Fibroblast of villous mesenchyme (primary cell): ENCODE measurements at places on chromosomes 6 and 20. TPM values are rescaled to one million over a fixed set of nuclear protein-coding genes. Genes with fewer than 3 reads are reported as not detected.

SLC22A7 gene
- not detected in 2 replicates for total RNA-seq

B3GAT2 gene
- under 0.01 TPM in 1 of 2 replicates, not detected in the other for total RNA-seq

UNC5CL gene
- under 0.01 TPM in 2 replicates for total RNA-seq

PGK2 gene
- not detected in 2 replicates for total RNA-seq

KCTD20 gene
- 116 and 143 TPM in 2 replicates for total RNA-seq

SOD2 gene
- 200 and 775 TPM in 2 replicates for total RNA-seq

GPR63 gene
- total RNA-seq: under 0.01 and 0.32 TPM in 2 replicates

C20orf204 gene
- total RNA-seq: 0.43 and 0.97 TPM in 2 replicates

EGFL8 gene
- 0.97 and 2.6 TPM in 2 replicates for total RNA-seq

SSTR4 gene
- not detected in 2 replicates for total RNA-seq

LPIN3 gene
- 5.6 and 7.4 TPM in 2 replicates for total RNA-seq

FAM229B gene
- total RNA-seq: 8.6 and 18.0 TPM in 2 replicates

ABHD16B gene
- not detected in 2 replicates for total RNA-seq

PROKR2 gene
- total RNA-seq: not detected in 2 replicates

DNMT3B gene
- 3.2 and 3.5 TPM in 2 replicates for total RNA-seq

ESR1 gene
- 1.9 and 2.6 TPM in 2 replicates for total RNA-seq

CGA gene
- total RNA-seq: 0.32 TPM in 1 of 2 replicates, not detected in the other

HSPA1L gene
- 0.86 and 0.97 TPM in 2 replicates for total RNA-seq

FUT9 gene
- not detected in 2 replicates for total RNA-seq

METTL24 gene
- total RNA-seq: 0.32 TPM in 1 of 2 replicates, not detected in the other

FABP7 gene
- total RNA-seq: not detected in 2 replicates

CCN5 gene
- 0.32 and 1.7 TPM in 2 replicates for total RNA-seq

C6orf58 gene
- not detected in 2 replicates for total RNA-seq

VIP gene
- not detected in 2 replicates for total RNA-seq

POLR3F gene
- 11.6 and 18.6 TPM in 2 replicates for total RNA-seq

FAM83C gene
- total RNA-seq: not detected in 2 replicates

EPPIN gene
- total RNA-seq: not detected in 2 replicates

PTGIS gene
- 2.2 and 6.1 TPM in 2 replicates for total RNA-seq

GSTA3 gene
- not detected in 2 replicates for total RNA-seq

ZMYND8 gene
- total RNA-seq: 14.8 and 20.3 TPM in 2 replicates

HSPA12B gene
- under 0.01 TPM in 1 of 2 replicates, not detected in the other for total RNA-seq

HLA-DRA gene
- not detected in 2 replicates for total RNA-seq

POPDC3 gene
- total RNA-seq: 17.7 and 19.4 TPM in 2 replicates

CHMP4B gene
- 28.3 and 32.0 TPM in 2 replicates for total RNA-seq

HLA-DMB gene
- total RNA-seq: 1.7 TPM in 1 of 2 replicates, not detected in the other

POM121L2 gene
- not detected in 2 replicates for total RNA-seq

DNAH8 gene
- total RNA-seq: under 0.01 and 0.32 TPM in 2 replicates

GABRR1 gene
- not detected in 2 replicates for total RNA-seq

CRNKL1 gene
- 22.9 and 31.1 TPM in 2 replicates for total RNA-seq

PSORS1C2 gene
- not detected in 2 replicates for total RNA-seq

L3MBTL3 gene
- 14.8 and 16.8 TPM in 2 replicates for total RNA-seq

SOX18 gene
- under 0.01 TPM in 1 of 2 replicates, not detected in the other for total RNA-seq

RIOK1 gene
- total RNA-seq: 15.8 and 24.2 TPM in 2 replicates

GJA10 gene
- not detected in 2 replicates for total RNA-seq

PMEPA1 gene
- 0.86 and 2.9 TPM in 2 replicates for total RNA-seq

IP6K3 gene
- total RNA-seq: 2.6 and 6.0 TPM in 2 replicates

CLPSL2 gene
- not detected in 2 replicates for total RNA-seq

POLH gene
- total RNA-seq: 20.0 and 40.6 TPM in 2 replicates

SCGN gene
- not detected in 2 replicates for total RNA-seq

ADGB gene
- total RNA-seq: not detected in 2 replicates
